ENCODE measurements at places on chromosomes 5 and 9.

DNA sequence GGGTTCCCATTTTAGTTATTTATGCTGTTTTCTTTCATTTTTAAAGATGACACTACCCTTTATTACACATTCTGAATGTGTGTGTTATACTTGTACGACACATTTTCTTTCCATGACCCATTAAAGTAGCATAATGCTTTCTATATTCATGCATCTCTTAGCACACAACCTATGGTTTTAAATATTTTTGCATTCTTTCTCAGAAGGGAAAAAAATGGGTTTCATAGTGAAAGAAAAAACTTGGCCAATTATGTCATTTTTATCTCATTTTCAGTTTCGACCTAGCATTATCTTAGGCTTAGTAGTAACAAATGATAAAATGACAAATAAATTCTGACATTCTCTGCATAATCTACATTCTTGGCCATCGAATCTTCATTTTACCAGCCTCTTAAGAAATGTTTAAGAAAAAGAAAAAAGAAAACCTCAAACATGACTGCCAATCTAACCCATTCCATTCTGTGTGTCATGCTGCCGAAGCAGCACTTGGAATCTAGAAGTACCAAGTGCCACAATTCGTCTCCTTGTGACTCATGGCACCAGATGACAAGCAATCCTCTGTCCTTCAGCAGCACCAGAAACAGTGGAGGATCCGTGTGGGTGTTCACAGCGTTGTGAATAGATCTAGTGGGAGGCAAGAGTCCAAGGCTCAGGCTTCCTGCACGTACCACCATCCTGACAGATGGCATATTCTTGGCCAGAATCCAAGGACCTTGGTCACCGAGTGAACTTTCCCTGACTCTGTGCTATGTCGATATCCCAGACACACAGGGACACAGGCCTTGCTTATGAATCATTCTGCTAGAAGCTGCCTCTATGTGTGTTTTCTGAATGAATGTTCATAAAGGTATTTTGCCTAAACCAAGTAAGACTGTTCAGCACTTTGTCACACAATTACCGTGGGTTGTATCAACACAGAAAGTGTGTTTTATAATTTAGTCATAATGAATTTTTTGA is 502.7 kb downstream of the NR2F1-AS1 start:
- no peak for DNase-seq

DNA sequence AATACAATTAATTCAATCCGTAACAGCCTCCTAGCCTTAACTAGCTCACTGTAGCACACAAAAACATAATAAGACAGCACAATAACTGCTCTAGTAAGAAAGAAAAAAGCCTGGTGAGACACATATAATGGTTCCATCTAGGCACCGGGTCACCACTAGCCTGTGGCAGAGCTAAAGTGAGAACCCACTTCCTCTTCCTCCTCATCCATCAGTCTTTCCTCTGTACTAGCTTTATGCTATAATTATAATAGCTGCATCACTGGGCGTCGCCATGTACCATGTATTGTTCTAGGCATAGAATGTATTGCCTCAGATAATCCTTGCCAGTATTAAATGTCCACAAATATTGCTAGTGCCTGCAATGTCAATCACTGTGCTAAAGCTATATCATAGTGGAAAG is 23.1 kb downstream of the ADRB2 start:
- peak; percentile 49 for DNase-seq

DNA sequence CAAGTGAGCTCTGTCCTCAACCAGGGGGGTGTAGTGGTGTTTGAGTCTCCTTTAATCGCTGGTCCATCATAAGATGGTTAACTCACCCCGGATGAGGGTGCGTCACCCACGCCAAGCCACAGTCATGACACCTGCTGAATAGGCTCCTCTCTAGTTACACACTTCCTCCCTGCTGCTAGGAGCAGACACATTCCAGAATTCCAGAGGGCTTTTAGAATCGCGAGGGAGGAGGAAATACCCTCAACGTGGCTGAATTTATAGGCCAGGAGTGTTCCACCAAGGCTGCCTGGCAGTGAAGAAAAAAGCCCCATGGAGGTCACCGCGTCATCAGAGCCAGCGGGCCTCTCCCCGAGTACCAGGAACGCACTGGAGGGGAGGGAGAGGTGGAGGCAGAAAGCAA is 5.1 kb downstream of the GLRX start:
- peak; percentile 77 for DNase-seq

DNA sequence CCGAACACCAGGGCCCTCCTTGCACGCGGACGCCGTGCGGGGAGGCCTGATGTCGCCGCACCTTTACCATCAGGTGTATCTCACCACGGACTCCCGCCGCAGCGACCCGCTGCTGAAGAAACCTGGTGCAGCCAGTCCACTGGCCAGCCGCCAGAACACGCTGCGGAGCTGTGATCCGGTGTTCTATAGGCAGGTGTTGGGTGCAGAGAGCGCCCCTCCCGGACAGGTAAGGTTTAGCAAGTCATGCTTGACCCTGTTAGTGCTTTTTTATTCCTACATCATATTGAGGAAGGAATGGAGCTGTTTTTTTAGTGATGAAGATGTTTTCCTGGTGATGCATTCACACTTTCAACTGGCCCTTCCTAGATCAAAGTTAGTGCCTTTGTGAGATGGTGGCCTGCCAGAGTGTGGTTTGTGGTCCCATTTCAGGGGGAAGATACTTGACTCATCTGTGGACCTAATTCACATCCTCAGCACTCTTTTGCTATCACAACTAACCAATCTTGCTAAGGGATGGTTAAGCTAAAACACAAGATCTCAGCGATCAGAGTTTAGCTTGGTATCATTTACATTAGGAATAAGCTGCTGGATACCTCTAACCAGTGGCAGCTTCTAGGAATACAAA is 2.7 kb downstream of the PCDHGC3 start:
- DNase-seq, result no peak

- DNase-seq, result peak; percentile 36
Observed at GRCh38 chr5:93800988-93801811, 59.8 kb upstream of the POU5F2 start.

DNA sequence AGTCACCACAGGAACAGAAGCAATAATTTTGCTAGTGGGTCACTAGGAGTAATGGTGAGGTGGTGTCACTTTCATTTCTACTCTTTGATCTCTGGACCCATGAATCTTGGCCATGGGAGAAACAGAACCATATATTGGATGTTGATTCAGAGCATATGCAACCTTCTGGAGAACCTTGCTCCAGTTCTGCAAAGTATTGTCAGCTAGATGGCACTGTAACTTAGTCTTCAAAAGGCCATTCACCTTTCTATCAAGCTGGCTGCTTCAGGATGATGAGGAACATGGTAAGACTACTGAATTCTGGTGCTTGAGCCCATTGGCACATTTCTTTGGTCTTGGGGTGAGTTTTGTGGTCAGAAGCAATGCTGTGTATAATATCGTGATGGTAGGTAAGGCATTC is 129.1 kb upstream of the FBN2 start:
- DNase-seq, result no peak

DNA sequence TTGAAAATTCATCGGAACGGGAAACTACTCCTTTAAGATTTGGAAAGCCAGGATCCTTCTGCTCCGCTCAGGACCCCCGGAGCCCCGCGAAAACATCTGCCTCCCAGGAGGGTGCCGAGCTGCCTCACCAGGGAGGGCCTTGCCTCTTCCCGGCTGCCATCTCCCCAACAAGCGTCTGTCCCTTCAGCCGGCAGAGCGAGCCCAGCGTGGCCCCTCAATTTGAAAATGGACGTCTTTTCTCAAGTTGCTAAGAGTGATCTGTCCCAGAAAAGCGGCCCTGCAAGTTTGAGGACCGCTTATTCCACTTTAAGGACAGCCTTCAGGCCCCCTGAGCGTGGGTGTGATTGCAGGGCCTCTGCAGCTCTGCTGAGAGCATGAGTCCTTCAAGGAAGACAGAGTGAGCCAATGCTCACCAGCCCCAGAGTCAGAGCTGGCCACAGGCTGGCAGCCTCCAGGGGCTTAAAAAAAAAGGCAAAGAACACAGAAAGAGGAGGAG is 101.3 kb downstream of the PHF2 start:
- no peak for DNase-seq

DNA sequence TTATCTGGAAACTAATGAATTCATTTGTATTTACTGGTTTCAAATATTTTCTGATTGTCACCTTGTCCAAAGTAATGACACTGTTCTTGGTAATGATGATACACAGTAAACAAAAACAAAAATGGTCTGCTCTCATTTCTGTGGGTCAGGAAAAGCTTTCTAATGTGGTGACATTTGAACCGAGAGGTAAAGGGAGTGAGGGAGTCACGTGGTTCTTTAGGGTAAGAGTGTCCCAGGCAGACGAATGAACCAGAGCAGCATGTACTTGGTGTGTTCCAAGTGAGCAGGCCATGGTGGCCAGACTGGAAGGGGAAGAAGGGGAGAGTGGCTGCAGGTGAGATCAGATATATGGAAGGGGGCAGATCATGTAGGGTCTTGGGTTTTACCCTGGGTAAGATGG is 247.0 kb upstream of the SLC30A5 start:
- DNase-seq, result no peak

GRCh38 chr5:133890314-133890713 is 78.1 kb downstream of the C5orf15 start:
- DNase-seq, result no peak

GRCh38 chr5:74631081-74631953 is 9.2 kb downstream of the ENC1 start:
- DNase-seq, result peak; percentile 22

DNA sequence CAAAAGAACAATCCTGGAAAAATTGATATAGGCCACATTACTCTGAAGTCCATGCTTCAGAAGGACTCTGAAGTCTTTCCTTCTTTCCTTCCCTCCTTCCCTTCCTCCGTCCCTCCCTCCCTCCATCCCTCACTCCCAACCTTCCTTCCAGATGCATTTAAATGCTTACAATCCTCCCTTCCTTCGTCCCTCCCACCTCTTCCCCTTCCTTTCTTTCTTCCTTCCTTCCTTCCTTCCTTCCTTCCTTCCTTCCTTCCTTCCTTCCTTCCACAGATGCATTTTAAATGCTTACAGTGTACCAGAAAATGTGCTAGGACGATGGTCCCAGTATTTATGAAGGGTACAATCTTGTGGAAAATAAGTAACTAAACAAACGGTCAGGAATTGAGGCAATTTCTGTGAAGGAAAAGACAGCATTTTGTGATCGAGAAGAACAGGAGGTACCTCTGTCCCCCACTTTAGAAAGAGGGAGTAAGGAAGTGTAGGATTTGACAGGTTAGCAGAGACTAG is 181.3 kb upstream of the TUT7 start:
- DNase-seq, result no peak

DNA sequence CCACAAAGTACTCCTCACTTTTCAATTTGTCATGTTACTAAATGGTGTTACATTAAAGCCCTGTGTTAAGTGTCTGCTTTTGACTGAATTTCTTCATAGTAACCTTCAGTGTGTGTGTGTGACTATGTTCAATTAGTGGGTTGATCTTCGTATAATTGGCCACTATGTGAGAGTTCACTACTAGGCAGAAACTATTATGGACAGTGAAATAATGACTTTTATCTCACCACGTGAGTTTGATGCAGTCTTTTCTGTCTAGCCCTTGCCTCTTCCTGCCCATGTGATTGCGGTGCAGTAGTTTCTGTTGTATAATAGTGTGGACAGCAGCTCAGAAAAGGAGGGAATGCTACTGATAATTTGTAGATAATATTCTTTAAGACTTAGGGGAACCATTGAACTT is 1.8 kb upstream of the MAML1 start:
- DNase-seq, result no peak

- no peak for DNase-seq
Observed at GRCh38 chr5:39013938-39014337, 60.3 kb downstream of the RICTOR start.

DNA sequence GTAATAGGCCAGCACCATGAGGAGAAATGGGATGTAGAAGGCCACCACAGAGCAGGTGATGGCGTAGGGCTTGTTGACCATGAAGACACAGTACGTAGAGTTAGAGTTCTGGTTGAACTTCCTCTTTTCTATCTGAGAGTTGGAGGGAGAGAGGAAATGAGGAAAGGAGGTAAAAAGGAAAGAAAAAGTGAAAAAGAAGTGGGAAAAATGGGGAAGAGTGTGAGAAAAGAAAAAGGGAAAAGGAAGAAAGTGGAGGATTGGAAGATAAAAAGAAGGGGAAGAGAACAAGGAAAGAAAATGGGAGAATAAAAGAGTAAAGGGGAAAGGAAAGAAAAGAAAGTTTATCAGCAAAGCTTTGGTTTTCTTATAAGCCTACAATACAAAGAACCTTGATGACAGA is 126.1 kb downstream of the FBXO38 start:
- DNase-seq, result no peak

GRCh38 chr9:19074229-19074628 is 25.0 kb downstream of the RRAGA start:
- DNase-seq, result no peak

DNA sequence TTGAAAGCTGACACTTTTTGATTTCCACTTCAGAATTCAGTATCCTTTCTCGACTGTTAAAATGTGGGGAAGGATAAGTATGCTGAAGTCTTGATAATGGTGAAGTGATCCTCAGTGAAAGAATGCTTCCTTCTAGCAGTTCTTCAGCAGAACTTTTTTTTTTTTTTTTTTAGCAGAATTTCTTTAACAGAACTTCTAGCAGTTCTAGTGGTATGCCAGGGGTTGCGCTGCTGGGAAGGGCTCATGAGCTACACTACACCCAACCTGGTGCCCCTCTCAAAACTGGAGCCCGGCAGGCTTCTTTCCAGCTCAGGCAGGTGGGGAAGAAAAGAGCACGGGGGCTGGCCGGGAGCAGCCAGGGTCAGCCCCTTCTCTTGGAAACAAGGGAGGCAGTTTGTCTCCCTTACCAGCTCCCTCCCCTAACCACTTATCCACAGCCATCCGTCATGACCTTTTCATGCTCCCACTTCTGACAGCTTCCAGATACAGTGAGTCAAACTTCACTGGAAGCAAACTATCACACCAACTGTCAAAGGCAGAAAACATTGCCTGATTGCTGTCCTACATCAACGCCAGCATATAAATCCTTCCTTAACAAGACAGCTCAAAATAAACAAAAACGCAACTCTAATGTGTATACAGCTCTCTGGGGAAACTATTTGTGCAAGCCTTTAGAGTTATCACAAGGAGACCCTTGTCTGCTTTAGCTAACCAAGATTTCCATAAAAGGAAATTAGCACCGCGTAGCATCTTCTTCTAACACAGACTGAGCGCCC is 211.5 kb downstream of the GAPVD1 start:
- DNase-seq, result no peak

GRCh38 chr9:124050955-124051354 is 39.4 kb downstream of the LHX2 start:
- DNase-seq, result no peak

DNA sequence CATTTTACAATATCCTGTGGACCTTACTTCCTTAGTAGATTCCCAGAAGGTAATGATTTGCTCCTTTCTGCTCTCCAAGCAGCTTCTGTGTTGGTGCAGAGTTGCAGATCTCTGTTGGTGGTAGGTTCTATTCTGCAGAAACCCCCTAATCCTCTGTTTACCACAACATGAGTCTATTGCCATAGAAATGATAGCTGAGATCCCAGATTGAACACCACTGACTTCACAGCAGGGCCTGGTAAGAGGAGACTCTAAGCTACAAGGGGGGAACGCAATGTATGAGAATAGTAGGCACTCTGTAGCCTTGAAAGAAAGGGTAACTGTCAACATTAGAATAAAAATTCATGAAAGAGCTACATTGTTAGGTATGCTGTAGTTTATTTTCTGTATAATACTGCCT is 59.5 kb downstream of the MUSK start:
- no peak for DNase-seq

GRCh38 chr9:126420643-126421564 is 94.3 kb downstream of the MVB12B start:
- no peak for DNase-seq

GRCh38 chr5:166004006-166004405 is 2287.4 kb upstream of the WWC1 start:
- DNase-seq, result no peak
